Left ventricle myocardium superior (tissue), 1 donor: ENCODE measurements at places on chromosomes 2 and 18. TPM values are rescaled to one million over a fixed set of nuclear protein-coding genes. Genes with fewer than 3 reads are reported as not detected.

DNA sequence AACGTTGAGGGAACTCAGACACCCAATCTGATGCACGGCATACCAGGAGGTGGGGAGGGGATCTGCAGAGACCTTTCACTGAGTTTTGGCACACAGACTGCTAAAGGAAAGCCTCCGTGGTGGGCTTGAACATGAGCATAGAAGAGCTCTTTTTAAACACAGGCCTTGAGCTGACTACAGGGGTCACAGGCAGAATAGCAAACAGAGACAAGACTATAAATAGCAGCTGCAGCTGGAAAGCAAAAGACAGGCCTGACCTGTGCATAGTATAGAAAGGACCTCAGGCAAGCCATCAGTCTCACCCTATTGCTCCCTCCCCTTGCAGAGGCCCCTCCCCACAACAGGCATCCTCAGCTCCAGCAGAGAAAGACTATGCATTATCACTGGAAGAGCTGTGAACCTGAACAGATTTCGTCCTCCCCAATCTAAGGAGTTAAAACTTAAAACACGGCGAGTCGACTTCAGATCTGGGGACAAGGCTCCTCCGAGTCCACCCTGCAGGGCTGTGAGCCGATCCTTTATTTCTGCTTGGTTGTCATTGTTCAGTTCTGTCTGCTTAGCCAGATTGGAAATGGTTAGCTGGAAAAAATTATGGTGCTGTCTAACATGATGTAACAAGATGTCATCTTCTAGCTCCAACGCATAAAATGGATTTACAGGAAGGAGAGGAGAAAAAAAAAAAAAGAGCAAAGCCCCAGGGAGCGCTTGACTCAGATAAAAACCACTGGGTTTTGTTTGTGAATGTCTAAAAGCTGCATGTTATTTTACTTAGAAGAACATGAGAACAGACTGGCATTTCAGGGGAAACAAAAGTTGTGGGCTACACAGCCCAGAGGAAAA, 25.2 kb upstream of the LCLAT1 start:
- DNase-seq: no peak

DNA sequence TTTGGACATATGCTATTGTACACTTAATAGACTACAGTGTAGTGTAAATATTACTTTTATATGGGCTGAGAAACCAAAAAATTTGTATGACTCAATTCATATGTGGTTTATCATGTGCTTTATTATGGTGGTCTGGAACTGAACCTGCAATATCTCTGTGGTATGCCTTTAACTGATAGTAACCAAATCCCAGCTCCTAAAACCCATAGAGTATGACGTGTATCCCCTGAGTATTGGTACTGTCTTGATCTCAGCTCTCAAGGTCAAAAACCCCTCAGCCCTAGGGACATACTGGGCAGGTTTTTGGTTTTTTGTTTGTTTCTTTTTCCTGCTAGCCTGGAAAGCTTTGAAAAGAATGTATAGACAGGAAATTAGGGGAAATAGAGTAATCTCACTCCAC, 42.2 kb upstream of the ARHGAP15 start:
- no peak for DNase-seq

DNA sequence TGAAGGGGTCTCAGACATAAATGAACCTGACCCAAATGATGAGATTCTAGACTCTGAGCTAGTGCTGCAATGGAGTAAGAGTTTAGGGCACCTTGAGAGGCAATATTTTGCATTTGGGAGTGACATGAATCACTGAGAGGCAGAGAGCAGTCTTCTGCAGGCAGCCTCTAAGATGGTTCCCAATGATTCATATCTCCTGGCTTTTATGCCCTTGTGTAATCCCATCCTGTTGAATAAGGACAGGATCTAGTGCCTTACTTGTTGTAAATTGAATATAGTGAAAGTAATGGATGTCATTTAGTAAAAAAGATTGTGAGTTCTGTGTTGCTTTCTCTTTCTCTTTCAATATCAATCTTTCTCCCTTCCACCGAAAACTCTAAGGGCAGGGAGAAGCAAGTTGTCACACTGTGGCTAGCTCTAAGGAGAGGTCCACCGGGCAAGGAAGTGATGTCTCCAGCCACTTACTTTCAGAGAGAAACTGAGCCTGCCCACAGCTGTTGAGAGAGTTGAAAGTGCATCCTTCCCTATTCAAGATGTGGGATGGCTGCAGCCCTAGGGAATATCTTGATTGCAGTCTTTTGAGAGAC, 144.7 kb downstream of the TRIB2 start:
- DNase-seq: no peak

- DNase-seq: no peak
Observed at GRCh38 chr2:231256494-231256893, 58.1 kb downstream of the ARMC9 start.

DNA sequence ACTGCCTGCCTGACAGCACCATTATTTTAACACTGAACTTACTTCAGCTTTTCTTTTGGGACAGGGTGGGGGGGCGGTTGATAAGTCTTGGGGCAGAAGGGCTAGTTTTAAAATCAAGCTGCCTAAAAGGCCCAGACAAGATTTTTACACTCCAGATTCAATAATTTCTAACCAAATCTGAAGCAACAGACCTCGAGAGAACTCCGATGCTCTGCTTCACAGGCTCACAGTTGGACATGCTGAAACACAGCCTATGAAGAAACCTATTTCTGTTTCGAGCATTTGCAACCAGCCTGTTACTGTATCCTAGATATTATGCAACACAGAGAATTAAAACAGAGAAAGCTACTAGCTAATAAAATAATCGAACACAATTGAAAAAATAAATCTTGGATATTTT, 1.3 kb upstream of the MYT1L start:
- no peak for DNase-seq

Gene ABHD1
- 2.0 TPM for total RNA-seq

Gene SP9
- not detected for total RNA-seq
